AG09309 (cell line): ENCODE measurements at places on chromosomes 7 and 10.

GRCh38 chr7:27641581-27642230 is 21.0 kb downstream of the HIBADH start:
- no peak for DNase-seq

DNA sequence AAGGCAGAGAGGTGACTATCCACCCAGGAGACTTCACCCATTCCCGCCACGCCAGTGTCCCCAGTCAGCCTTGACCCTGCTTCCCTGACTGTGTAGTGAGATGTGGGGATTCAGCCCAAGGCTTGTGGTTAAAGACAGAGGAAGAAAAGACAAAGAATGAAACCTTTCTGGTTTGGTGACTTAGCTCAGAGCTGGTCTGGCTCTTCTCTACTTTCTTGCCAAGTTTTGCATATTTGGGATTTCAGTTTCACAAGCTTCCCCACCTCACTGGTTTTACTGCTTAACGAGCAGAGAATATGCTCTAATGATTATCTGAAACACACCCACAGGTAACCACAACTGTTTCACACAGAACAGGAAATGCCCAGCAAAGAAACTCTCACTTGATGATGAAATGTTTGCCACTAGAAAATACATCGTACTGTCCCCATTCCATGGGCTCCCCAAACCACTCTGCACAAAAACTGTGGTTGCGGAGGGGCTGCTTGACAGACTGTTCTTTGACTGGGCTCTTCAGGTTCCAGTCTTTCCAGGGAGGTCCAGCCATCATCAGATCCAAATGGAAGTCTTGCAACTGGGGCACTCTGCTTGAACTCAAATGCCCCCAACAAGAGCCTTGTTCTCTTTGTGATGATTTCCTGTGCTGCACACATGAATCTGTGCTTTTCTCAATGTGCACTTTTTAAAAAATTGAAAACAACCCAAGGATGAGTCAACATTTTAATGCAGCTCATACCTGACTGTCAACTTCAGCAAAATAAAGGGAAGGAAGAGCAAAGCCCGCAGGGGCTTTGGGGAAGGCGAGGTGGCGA is 95.5 kb downstream of the CTBP2 start:
- DNase-seq = peak; percentile 77

DNA sequence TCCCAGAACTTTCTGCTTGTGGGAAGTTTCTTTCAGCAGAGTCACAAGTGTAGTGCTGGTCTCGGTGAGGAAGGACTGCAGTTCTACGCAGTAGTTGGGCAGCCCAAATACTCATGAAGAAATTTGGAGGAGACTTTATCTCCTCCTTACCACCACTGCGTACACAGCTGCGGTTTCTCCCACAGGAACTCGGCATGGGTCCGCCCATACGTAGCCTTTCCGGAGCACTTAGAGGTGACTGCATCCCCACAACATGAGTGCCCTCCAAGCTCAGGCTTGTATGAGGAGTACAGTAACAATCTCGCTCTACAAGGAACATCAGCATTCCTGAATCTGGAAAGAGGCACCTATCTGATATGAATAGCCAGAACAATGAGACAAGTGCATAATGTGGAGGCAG is 549.2 kb upstream of the SEMA3D start:
- DNase-seq = no peak

DNA sequence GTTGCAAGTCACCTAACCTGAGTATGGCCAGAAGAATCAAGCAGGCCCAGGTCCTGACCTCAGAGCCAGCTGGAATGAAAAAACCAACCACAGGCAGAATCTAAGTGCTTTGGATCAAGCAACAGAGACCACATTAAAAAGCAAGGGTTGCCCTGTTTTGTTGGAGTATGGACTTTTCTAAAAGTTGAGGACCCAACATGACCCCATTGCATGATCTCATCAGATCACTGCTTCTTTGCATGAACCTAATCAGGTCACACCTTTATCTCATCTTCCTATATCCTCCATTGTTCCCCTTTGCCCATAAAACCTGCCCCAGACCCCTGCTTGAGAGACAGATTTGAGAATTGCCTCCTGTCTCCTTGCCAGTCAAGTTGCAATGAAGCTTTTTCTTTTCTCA is 11.6 kb upstream of the SNX10 start:
- no peak for DNase-seq

- DNase-seq = no peak
Measured at GRCh38 chr7:44565097-44565794, 8.5 kb downstream of the DDX56 start.

GRCh38 chr10:48463318-48464003 is 141.4 kb downstream of the ARHGAP22 start:
- DNase-seq = no peak

- no peak for DNase-seq
Measured at GRCh38 chr7:132261327-132262159, 314.7 kb downstream of the PLXNA4 start.

DNA sequence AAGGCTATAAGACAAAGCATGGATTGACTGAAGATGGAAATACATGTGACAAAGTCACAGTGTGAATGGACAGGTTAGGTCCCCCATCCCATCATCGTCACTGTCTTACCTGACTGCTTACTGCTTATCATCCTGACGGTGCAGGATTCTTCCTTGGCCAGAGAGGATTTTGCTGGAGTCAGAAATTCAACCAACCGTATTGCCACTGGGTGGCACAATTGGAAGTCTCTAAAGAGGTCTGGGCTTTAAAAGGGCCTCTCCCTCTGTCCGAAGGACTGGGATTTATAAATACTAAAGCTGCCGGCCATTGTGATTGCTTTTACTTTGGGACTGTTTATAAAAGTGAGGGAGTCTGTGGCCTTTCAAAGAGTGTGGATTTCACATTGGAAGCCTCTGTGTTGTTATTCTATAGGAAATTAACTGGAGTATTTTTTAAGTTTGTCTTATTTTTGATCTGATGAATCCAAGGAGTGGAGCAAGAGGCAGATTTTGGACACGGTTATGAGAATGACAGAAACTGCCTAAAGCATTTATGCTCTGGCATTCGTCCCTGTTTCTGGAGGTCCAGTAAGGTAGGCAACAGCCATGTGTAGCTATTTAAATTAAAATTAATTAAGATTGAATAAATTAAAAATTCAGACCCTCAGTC is 113.3 kb upstream of the CREB5 start:
- DNase-seq = no peak

- DNase-seq = no peak
Measured at GRCh38 chr10:74645692-74646091, 180.7 kb upstream of the KAT6B start.

- DNase-seq = no peak
Measured at GRCh38 chr7:29854257-29854938, 48.1 kb downstream of the WIPF3 start.

GRCh38 chr7:39758234-39758970 is 135.0 kb downstream of the RALA start:
- DNase-seq = no peak

GRCh38 chr7:70926666-70927065 is 205.3 kb upstream of the GALNT17 start:
- DNase-seq = no peak

DNA sequence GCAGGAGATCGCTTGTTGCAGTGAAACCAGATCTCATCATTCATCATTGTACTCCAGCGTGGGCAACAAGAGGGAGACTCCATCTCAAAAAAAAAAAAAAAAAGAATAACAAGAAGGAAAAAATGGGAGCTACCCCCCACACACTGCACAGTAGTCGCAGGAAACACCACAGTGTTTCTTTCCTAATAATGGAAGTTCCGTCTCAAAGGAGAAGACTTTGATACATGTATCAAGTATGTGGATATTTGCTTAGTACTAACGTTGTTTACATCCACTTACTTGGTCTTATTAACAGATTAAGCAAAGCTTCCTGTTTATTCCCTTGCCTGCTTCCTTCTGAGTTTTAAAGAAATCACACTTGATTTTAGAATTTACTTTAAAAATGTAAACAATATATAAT is 22.2 kb downstream of the YAE1 start:
- DNase-seq = no peak

- DNase-seq = no peak
Measured at GRCh38 chr7:99393355-99394187, 14.8 kb downstream of the PDAP1 start.

- no peak for DNase-seq
Measured at GRCh38 chr7:26989897-26990670, 105.7 kb downstream of the HOXA1 start.

DNA sequence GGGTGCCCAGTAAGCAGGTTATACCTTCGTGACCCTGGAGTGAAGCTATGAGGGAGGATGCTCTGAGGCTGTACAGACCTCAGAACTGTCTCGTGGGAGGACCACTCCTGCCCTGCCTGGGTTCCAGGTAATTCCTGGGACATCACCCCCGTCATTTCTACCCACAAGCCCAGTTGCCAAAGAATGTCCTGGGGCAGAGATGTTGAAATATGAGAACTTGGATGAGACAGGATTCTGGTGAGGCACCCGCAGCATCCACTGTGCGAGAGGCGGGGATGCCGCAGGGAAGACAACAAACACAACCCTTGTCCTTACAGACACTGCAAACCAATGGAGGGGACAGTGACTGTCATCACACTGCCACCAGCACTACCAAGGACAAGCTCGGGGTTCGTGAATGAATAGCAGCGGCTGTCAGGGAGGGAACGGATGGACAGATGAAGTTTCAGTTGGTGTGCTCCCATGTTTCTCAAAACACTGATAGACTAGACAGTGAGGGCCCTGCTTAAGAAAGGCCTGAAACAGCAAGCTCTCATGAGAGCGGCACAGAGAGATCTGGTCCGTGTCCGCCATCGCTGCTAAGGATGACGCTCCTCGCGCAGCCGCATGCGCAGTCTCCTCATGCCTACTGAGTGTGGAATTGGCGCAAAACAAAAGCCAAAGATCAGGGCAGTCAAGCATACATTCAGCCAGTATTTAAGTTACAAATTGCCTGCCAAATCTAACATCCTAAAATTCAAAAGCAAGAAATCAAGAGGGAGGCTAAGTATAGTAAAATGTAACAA is 82.0 kb upstream of the RHEB start:
- no peak for DNase-seq

DNA sequence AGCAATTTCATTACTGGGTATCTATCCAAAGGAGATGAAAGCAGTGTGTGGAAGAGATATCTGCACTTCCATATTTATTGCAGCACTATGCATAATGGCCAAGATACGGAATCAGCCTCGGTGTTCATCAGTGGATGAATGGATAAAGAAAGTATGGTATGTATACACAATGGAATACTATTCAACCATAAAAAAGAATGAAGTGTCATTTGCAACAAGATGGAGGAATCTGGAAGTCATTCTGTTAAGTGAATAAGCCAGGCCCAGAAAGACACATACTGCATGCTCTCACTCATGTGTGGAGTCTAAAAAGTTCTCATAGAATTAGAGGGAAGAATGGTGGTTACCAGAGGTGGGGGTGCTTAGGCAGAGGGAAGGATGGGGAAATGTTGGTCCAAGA is 35.3 kb downstream of the CREM start:
- no peak for DNase-seq

GRCh38 chr10:36236931-36237330 is 594.8 kb upstream of the FZD8 start:
- no peak for DNase-seq

- DNase-seq = no peak
Measured at GRCh38 chr7:131532570-131533091, 23.8 kb downstream of the PODXL start.

DNA sequence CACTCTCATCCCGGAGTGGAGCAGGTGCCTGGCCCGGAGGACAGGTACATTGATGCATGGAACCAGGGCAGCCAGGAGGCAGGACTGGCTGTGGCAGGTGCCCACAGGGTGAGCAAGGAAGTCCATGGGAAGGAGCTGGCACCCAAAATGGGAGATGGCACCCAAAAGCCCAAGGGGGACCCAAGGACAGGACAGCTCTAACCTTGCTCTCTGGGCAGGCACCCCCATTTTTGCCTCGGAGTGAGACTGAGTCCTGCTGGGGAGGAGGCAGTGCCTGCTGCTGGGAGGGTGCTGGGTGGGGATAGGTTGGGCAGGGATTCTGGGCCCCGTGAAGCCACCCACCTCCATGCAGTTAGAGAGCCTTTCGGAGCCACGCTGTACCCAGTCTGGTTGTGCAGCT is 234.5 kb downstream of the TCERG1L start:
- DNase-seq = no peak

- DNase-seq = no peak
Measured at GRCh38 chr10:25820874-25821273, 113.2 kb upstream of the MYO3A start.

DNA sequence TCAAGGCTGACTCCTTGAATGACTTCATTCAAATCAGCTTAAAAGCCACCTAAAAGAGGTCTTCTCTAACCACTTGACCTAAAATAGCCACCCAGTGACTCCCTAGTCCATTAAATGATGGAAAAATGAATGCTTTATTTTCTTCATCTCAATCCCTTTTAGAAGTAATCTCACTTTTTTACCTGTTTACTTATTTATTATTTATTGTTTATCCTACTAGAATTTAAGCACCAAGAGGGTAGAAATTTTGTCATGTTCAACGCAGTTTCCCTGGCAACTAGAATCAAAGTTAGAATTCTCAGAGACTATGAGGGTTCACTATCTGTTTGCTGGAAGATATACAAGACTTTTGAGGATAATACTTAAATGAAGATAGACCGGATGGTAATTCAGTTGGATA is at the start of gene LIPJ:
Gene LIPJ, plus strand, starts transcription at position 301 of the 400 bp plus-strand sequence. CDS start 3,926 bp downstream, outside the sequence.
- DNase-seq = no peak

GRCh38 chr7:148581624-148582023 is 8.9 kb upstream of the C7orf33 start:
- DNase-seq = no peak

DNA sequence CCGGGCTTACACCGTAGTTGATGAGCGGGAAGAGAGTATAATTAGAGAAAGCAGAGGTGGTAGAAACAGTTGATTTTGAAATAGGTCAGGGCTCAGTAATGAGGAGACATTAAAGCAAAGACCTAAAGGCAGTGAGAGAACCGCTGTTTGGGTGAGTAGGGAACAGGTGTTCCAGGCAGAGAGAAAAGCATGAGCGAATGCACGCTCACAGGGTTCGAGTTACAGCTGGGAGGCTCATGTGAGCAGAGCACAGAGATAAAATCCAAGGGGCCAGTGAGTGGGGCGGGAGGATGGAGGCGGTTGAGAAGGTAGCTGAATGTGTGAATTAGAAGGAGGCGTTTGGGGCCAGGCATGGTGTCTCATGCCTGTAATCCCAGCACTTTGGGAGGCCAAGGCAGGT is 39.9 kb downstream of the APBB1IP start:
- DNase-seq = no peak

DNA sequence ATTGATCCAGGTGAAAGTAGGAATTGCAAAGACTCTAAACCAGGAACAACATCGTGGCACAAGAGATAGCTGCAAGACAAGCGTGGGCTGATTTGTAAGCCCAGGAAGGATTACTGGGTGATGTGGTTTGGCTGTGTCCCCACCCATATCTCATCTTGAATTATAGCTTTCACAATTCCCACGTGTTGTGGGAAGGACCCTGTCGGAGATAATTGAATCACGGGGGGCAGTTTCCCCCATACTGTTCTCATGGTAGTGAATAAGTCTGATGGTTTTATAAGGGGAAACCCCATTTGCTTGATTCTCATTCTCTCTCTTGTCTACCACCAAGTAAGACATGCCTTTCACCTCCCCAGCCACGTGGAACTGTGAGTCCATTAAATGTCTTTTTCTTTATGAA is 59.5 kb downstream of the ST8SIA6 start:
- DNase-seq = no peak

DNA sequence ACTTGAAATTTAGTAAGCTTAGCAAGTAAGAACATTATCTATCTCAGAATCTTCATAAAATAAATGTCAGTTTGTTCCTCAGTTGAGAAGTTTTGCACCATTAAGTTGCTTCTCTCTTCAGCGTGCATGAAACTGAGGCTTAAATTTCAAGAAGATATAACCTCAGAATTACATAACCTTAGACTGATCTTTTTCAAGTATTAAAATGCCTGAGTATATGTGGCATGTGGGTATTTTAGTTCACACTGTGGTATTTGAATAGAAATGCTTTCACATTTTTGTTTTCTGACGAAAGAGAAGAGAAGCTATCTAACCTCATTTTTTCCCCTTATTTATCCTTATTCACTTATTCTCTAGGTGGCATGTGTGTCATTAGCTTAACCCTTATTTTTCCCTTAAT is 104.1 kb downstream of the PHF14 start:
- DNase-seq = no peak
